ENCODE measurements at places on chromosomes 5 and 9.

DNA sequence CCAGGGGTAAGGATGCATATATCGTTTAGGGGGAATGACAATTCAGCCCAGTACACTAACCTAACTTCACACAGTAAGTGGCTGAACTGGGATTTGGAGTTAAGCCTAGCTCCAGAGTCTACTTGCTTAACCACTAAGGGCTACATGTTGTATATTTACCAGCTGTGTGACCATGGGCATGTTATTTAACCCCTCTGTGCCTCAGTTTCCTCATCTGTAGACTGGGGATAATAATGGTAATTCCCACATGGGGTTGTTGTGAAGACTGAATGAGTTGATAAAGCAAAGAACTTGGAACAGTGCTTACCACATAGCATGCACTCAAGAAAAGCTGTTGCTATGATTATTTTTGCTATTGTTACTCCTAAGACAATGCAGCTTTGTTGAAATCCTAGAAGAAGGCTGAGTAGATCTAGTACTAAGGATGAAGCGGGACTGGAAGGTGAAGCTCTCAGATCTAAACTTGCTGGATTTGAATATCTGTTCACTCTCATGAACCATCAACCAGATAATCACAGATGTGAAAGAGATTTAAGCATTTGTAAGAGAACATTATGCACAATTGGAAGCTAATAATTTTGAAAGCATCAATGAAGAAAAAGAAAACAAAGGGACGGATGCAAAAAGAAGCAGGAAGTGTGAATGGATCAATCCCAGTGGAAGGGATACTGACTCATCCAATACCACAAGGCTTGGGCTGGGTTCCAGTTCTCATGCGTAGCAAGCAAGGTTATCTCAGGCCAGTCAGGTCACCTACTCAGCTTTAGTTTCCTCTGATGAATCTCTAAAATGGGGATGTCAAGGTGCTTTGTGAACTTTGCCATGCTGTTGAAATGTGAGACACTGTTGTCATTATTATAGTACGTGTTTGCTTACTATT is 78.5 kb upstream of the TBC1D2 start:
- DNase-seq = no peak

DNA sequence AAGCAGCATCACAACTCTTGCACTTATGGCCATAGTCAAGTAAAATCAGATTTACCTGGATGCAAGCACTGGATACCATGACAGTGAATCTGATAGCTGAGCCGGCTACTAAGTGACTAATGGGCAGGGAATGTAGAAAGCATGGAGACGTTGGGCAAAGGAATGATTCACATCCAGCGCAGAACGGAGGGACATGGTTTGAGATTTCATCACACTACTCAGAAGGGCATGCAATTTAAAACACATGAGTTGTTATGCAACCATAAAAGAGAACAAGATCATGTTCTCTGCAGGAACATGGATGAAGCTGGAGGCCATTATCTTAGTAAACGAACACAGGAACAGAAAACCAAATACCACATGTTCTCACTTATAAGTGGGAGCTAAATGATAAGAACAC is 169.1 kb upstream of the PIK3R1 start:
- DNase-seq = no peak

DNA sequence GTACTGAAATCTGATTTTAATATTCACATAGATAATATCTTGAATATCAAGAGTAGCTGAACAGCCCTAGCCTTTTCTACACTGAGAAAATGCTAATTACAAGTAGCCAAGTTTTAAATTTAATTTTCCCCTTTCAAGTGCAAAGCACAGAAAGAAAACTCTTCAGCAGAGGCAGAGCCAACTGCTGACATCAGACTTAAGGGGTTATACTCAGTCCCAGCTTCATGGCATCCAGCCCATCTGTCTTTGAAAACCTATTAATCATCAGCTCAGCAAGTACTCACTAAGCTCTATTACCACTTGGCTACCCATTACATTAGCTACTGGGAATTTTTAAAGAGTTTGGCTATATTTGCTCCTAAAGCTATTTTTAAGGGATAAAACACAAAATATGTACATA is 220.5 kb downstream of the SLC12A2 start:
- DNase-seq = no peak

GRCh38 chr9:3762076-3762475 is 236.3 kb upstream of the RFX3 start:
- DNase-seq = no peak

DNA sequence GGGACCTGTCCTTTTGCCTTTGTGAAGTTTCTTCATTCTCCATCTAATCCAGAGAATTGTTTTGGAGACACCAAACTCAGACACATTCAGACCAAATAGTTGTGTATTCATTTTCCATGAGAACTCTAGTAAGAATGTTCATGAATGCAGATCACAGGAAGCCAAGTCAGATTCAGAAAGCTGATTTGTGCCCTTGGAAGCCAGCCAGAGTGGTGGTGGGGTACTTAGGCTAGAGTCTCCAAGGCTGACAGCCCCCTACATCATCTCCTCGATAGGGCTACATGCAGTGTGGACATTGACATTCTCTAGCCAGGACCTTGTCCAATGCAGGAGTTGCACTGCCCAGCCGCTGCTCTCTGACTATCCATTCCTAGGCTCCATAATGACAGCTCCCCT is 137.6 kb downstream of the UGCG start:
- DNase-seq = no peak

DNA sequence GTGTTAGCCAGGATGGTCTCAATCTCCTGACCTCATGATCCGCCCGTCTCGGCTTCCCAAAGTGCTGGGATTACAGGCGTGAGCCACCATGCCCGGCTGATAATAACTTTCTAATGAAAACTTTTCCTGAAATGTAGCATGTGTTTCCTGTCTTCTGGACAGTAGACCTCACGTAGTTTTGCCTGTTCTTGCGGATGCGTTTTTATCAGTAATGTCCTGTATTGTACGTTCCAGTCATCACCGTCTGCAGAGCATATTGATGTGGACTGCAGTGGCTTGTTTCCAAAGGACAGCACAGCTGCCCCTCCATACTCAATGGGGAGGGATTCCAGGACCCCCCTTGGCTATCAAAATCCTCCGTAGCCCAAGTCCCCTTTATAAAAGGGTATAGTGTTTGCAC is 12.8 kb downstream of the EXOC3 start:
- no peak for DNase-seq

DNA sequence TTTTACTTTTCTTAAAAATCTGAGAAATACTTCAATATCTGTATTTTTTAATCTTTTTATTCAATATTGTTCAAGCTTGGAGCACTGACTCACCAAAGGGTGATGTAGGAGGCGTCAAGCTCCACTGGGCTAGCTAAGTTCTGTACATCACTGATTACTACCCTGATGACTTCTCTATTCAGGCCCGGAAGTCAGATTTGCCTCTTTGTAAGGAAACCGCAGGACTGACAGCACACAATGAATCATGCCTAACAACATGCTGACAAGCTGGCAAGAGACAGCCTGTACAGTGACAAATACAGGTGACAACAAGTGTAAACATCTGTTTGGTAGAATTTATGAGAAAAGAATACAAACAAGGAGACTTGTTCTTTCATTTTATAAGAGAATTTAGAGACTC is 627.9 kb upstream of the RORB start:
- DNase-seq = no peak

- DNase-seq = no peak
Measured at GRCh38 chr9:88536951-88537760, 2.2 kb downstream of the NXNL2 start.

DNA sequence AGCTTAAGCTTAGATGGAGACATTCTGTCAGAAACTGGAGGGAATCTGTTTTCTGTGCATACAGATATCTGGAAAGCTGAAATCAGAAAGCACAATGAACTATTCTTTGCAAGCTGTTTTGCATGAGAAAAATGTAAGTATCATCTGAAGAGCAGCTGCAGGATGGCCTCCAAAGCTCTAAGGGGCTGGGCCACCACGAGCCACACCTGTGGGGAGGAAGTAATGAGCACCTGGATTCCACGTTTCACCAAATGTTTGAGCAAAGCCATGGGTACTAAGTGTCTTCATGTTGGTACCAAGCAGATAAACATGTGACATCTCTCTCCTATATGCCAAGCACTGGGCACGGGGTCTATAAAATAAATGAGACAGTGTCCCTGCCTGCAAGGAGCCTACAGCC is 199.3 kb downstream of the TTLL11 start:
- no peak for DNase-seq

GRCh38 chr9:96618209-96619123 is 1.2 kb downstream of the CDC14B start:
- DNase-seq = peak; percentile 13

GRCh38 chr5:20972419-20972925 is 984.5 kb upstream of the CDH18 start:
- no peak for DNase-seq

DNA sequence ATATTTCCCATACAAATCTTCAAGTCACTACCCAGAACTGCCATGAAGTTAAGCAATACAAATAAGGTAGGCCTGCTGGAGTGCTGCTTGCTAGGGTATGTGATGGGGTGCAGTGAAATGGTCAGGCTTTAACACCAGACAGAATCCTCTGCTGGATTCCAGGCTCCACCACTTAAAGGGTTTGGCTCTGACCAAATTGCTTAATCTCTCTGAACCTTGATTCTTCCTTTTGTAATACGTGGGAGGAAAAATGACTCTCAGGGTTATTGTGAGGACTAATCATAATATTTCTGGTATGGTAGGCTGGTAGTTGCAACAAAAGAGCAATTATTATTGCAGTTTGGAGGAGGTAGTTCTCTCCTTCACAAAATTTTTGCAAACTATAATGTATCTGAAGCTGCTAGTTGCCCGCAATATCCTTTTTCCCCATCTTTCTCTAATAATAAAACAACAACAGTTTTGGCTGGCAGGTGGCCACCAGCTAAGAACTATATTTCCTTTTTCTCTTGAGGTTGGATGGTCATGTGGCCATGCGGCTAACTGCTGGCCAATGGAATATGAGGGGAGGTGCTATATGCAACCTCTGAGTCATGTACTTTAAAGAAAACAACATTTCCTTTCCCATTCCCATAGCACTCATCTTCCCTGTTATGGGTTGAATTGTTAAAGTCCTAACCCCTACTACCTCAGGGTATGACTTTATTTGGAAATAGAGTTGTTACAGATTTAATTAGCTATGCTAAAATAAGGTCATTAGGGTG is 44.1 kb downstream of the CCL28 start:
- no peak for DNase-seq

- no peak for DNase-seq
Measured at GRCh38 chr9:135907006-135907430, 328 bp downstream of the CAMSAP1 start.

DNA sequence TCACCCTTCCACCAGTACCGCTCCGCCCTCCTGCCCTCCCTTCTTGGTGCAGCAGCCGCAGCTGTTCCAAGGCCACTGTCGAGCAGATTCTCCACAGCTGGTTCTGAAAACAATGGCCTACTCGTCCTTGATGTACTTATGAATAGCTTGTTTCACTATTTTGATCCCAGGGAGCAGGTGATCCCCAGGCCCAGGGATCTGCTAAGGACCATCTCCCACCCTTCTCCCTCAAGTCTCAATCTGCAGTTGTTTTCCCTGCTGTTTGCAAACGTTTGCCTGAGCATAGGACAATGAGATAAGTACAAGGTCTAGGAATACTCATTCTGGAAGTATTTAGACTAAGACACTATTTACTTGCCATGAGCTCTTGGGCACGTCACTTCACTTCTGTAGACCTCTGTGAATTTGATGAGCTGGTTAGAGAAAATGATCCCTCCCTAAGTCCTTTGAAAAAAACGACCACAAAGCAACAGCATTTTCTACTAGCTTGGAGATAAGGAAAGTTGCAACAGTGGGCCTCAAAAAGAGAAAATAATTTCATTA is 1.8 kb downstream of the LURAP1L start:
- DNase-seq = no peak
